ENCODE measurements at places on chromosomes 16 and 17.

GRCh38 chr16:11383481-11384183 is 38.4 kb downstream of the RMI2 start:
- no peak for DNase-seq

DNA sequence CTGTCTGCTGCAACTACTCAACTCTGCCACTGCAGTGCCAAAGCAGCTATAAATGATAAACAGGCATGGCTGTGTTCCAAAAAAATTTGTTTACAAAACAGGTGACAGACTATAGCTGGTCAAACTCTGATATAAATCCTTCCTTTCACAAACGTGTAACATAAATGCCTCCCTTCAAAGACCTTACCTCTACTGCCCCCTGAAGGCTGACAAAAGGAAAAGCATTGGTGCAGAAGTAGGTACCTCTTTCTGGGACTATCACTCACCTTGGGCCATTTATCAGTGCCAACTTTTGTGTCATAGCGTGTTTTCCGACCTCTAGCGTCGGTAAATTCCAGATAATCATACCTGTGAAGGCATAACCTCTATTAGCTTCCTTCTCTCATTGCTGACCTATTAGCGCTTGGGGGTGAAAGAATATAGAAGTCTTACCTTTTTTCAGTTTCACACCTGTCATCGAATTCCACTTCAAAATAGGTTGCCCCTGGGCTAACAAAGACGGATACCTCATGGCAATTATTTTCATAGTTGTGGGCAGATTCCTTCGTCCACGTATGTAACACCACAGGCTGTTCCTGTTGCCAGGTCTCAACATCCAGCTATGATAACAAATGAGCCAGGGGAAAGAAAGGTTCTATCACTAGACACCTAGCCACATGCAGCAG is 67.9 kb downstream of the ZZEF1 start:
- DNase-seq, result peak; percentile 8

- no peak for DNase-seq
Observed at GRCh38 chr16:85461022-85461813, 151.9 kb upstream of the GSE1 start.

DNA sequence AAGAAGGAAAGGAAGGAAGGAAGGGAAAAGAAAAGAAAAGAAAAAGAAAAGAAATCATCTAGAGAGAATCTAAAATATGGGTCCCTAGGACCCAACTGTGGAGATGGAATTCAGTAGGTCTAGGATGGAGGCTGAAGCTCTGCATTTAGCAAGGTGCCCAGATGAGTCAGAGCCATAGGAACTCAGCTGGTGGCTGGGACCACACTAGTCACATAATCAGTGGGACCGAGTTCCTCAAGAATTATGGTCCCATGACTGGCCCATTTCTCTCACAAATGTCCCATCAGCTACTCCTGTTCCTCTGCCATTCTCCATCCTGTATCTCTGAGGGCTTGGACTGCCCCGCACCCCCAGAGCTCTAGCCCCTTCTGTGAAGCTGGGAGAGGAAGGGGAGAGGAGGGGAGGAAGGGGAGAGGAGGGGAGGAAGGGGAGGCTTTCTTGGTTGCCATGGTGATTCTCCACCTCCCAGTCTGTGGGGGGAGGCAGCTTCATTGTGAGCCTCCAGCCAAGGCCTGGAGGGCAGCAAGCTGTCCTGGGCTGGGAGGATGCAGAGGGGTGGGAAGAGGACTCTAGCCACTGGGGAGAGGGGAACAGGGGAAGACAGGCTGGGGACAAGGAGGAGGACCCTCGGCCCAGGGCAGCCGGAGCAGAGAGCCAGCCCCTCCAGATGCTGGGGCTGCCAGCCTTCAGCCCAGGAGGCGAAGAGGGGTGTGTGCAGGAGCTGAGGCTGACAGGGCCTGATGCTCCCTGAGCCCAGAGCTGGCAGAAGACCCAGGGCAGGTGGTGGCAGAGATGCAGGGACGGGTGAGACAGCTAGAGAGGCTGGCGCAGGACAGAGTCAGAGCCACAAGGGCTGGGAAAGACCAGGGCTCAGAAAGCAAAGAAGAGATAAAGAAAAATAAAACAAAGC is 37.8 kb upstream of the LHX1 start:
- DNase-seq, result no peak

DNA sequence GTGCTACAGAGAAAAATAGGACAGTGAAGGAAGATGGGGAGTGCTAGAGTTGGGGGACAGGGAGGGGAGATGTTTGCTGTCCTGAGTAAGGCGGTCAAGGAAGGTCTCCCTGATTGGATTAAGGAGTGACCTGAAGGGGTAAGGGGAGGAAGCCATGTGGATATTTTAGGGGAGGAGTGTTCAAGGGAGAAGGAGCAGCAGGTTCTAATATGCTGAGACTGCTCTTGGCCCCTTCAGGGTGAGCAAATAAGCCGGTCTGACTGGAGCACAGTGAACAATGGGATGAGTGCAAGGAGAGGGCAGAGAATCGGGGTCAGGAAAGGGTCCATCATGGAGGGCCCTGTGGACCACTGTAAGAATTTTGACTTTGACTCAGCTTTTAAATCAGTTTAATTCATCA is 188.8 kb downstream of the IRX3 start:
- DNase-seq, result no peak

GRCh38 chr16:58032710-58033293 is 7.2 kb downstream of the MMP15 start:
- no peak for DNase-seq

GRCh38 chr16:4094127-4094773 is 22.0 kb downstream of the ADCY9 start:
- DNase-seq, result no peak

- no peak for DNase-seq
Observed at GRCh38 chr17:80702315-80703141, 157.9 kb downstream of the RPTOR start.
